Dermis microvascular lymphatic vessel endothelial cell (primary cell): ENCODE measurements at places on chromosomes 6 and 20.

DNA sequence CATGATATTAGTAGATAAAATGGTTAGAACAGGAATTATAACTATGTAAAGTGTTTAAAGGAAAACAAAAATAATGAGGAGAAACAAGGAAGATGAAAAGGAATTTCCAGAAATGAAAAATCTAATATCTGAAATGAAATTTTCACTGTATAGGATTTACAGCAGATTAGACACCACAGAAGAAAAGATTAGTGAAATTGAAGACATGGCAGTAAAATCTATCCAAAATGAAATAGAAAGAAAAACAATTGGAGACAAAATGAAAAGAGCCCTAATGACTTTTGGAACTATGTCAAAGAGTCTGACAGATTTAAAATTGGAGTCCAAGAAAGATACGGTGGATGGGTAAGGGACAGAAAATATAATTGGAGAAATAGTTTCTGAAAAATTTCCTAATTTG, 174.2 kb downstream of the AKAP7 start:
- no peak for DNase-seq

- no peak for DNase-seq
These were observed 22.5 kb downstream of the MOCS3 start for GRCh38 chr20:50980851-50981713.

DNA sequence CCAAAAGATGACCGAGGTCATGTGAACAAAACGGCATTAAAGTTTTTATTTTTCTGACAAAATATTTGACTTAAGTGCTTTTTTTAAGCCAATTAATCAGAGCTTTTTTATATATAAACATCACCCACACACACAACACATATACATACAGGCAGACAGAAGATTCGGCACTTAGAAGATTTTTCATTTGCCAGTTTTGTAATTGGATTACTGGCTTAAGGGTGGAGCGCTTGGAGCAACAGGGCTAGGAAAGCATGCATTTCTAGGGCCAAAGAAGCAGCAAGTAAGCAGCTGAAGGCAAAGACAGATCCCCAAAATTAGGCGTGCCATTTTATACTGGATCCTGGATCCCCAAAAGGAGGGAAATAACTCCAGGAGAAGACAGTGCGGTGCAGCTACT, 30.3 kb downstream of the SAMD5 start:
- no peak for DNase-seq

DNA sequence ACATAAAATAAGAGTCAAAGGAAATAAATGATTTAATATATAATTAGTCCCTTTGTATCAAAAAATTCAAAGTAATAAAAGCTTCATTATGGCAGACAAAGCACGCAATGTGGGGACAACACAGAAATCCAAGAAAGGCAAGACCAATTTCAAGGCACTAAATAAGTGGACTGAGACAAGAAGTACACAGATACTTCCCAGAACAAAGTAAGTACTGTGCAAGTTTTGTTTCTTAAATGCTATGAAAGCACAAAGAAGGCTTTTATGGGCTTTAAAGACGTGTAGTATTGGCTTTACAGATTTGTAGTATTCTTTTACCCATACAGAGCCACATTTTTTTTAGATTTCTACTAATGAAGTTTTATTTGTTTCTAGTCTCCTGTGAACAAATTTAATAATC, 174.6 kb downstream of the TRDN start:
- DNase-seq = no peak
